T-helper 1 cell (primary cell): ENCODE measurements at places on chromosomes 5 and 9.

DNA sequence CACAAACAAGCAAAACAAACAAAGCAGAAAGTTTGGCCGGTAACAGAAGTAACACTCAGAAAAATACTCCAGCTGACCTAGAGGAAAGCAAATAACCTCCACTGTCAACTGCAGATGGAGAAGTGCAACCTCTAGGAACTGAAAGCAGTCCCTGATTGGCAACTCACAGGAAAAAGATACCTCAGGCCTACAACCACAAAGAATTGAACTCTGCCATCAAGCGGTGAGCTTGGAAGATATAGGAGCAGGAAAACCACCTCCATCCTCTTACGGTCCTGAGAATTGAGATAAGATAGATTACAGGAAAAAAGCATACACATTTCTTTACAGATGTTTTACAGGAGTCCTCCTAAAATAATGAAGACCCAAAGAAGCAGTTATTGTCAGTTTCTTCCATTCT, 184.5 kb downstream of the PDZD2 start:
- no peak for DNase-seq

GRCh38 chr5:38548064-38548759, 8.2 kb downstream of the LIFR start:
- DNase-seq = no peak

DNA sequence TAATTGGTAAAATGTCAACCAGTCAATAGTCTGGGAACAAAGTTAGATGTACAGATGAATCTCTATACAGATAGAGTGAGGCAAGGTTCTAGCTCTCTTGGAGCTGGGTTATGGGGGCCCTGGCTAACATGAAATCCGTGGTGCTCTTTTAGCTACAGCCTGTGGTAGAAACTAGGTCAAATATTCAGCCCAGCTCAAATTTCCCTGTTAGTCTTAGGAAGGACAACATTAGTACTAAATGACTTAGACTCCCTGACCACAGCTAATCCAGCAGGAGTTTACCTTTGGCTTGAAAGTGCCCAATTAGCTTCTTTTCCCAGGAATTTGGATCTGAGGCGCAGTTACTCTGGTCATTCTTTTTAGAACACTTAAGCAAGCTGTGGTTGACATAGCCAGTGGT, 170.5 kb downstream of the DMRTA1 start:
- no peak for DNase-seq

GRCh38 chr5:125413496-125414274, 667.2 kb upstream of the ZNF608 start:
- DNase-seq = no peak

- DNase-seq = no peak
Measured at GRCh38 chr5:101102506-101102905, 199.4 kb upstream of the ST8SIA4 start.

- DNase-seq = no peak
Measured at GRCh38 chr5:124398460-124398859, 348.0 kb downstream of the ZNF608 start.

GRCh38 chr5:37197340-37198050, 51.7 kb downstream of the CPLANE1 start:
- no peak for DNase-seq

DNA sequence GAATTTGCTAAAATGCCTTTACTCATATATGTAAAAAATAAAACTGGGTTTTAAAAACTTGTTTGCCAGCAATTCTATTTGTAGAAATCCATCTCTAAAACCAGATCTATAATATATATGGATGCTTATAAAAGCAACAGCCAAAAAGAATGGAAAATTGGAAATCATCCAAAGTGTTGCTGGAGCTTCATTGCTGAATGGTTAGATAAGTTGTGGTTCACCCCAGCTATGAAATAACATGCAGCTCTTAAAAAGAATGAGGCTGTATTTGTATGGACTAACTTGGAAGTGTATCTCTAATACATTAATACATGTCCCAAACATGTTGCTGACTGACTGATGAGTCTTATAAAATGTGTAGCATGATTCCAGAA, 76.2 kb downstream of the STK10 start:
- no peak for DNase-seq

DNA sequence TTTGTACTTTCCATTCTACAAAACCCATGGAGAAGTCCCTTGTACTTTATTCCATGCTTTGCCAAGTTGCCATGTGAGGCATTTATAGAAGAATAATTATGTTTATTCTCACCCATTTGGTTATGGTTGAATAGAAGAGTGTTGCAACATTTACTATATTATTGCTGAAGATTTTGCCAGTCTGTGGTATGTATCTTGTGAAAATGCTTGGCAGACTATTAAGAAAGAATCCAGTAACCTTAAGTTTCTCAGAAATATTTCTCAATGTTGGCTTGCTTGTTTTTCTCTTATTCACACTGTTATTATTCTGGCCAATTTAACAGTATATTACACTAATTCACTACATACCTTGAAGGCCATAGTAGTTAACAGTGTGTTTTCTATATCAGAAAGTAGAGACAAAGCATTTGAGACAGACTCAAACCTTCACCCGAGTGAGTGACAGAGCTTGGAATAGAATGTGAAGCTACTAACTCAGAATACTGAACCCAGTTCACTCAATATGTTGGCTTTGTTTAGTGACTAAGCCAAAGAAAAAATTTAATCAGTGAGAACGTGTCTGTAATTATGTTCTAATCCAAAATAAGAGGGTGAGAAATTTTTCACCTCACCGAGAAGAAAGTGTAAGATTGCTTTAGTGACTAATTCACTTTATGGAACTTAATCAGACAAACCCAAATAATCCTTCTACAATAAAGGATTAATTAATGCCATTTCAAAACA, 184.4 kb downstream of the CWC27 start:
- no peak for DNase-seq

DNA sequence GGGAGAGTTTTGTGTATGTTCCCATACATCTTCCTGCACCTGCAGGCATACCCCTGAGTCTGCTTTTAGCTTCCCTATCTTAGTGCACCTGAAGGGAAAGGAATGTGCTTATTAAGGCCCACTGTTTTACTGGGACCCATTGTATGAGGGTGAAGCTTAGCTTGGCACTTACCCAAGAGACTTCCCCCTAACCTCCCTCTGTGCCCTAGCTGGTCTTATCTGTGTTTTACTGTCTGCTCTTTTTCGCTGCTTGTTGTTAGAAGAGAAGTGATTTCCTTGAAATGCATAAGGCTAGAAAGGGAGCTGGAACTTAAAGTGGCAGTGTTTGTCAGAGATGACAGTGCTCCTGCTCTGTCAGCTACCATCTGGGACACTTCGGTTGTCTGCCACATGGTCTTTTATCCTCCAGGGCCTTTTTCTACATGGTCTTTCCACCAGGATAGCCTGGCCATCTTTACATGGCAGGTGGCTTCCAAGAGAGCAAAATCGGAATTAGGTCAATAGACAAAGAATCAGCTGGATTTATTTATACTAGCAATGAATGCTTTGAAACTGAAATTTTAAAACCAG, 122.5 kb upstream of the SLC44A1 start:
- no peak for DNase-seq

DNA sequence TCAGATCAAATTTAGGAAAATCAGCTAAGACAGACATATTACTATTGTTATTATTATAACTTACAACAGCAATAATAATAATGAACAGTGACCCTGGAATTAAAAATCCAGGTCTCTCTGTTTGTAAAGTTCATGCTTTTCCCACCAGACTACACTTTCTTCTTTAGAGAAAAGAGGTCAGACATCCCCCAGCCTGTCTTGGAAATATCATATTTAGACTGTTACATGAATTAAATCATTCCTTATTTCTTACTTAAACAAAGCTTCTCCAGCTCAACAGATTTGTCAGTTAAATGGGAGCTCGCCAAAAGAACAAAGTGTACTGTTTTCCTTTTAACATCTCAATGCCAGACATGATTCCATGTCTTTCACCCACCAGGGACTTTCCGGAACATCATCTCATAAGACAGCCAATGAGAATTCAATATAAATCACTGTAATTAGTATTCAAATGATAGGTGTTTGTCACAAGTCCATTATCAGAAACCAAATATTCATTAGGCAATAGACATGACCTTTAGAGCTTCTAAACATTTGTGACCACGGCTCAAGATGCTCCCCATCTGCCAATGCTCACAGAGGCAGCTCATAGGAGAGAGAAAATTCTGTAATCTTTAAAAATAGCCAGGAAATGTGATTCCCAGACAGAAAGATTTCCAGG, 351.9 kb downstream of the ENC1 start:
- DNase-seq = no peak

DNA sequence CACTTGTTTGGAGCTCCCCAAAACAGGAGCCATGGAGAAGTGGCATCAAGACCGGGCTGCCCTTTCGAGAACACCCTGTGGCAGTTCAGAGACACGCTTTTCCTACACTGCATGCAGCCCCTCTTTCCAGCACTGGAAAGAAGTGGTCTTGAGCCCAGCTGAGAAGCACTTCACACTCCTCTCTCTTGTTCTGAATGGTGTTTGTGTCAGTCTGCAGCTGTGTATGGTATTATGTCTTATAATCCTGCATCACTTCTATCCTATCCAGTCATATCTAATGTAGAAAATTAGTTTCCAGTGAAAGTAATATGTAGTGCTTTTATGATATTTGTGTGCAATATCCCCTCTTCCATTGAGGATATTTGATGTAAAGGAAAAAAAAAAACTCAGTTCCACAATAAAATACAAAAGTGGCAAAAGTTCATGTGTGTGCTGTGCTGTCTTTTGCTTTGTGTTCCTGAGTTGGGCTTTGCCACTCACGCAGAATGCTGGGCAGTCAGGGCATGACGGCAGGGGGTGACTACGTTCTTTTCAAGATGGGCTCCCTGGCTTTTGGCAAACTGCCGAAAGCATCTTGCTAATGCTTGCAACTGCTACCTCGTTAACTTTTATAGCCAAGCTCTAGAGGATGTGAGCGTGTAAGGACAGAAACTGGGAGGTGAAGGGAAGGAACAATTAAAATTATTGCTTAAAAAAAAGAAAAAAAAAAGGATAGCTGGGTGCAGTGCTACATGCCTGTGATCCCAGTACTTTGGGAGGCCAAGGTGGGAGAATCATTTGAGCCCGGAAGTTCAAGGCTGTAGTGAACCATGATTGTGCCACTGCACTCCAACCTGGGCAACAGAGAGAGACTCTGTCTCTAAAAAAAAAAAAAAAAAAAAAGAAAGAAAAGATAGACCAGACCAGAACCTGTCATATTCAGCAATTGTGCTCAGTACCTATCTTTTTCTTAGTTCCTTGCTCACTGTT, 102.2 kb downstream of the MAP1B start:
- no peak for DNase-seq

DNA sequence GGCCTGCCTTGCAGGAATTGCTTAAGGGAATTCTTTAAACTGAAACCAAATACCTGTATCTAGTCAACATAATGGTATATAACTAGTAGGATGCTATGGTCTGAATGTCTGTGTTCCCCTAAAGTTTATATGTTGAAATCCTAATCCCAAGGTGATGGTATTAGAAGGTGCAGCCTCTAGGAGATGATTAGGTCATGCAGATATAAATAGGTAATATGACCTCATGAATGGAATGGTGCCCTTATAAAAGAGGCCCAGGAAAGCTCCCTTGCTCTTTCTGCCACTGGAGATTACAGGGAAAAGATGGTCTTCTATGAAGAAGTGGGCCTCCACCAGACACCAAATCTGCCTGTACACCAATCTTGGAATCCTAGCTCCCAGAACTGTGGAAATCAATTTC, 7.4 kb upstream of the KIAA1958 start:
- DNase-seq = no peak
